Inflammatory macrophage treated with lipopolysaccharide for 4 hours (primary cell): ENCODE measurements at places on chromosomes 13 and 19.

GRCh38 chr19:17775245-17775927, 19.6 kb upstream of the B3GNT3 start:
- peak; percentile 44 for DNase-seq

DNA sequence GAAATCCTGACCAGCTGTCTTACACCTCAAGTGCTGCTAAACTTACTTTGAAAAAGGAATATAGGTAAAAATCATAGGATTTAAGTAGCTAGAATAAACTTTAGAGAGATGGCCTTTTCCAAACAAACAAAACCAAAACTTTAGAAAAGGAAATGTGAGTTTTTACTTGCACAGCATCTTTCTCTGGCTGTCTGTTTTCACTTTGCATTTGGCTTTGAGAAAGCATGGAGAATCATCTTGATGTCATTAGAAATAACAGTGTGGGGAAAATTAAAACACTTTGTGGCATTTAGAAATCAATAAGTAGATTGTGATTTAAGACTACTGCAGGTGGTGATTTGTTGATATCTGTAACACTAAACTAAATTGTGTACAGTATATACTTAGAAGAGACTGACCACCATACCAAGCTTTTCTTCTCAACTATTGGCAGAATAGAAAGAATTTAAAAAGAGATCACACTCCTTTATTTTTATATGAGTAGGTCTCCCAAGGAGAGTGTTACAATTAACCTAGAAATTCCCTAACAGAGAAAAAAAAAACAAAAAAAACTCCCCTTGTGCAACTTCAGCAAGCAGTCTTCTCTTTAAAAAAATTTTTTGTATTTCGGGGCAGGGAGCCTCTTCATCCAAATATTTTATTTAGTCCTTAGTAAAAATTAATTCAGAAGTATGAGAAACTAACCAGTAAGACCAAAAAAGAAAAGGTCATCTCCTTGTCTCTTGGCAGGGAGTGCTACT, 6.1 kb downstream of the WDFY2 start:
- DNase-seq, result peak; percentile 42

GRCh38 chr13:102597029-102597961, 509 bp downstream of the TPP2 start:
- peak; percentile 25 for DNase-seq

DNA sequence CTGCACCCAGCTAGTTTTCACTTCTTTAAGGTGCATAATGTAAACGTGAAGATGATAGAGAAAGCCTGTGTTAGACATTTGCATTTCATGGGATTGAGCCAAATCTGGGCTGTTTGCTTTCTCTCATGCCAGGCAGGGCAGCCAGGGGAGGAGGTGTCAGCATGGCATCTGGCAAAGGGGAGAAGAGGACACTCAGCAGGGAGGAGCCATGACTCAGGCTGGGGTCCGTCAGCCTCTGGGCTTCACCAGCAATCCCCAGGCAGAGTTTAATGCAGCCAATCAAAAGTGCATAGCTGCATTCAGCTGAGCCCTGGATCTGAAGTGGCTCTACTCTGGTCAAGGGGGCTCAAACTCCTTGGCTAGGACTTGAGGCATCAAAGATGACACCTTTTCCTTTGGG, 23.5 kb downstream of the EBPL start:
- no peak for DNase-seq

DNA sequence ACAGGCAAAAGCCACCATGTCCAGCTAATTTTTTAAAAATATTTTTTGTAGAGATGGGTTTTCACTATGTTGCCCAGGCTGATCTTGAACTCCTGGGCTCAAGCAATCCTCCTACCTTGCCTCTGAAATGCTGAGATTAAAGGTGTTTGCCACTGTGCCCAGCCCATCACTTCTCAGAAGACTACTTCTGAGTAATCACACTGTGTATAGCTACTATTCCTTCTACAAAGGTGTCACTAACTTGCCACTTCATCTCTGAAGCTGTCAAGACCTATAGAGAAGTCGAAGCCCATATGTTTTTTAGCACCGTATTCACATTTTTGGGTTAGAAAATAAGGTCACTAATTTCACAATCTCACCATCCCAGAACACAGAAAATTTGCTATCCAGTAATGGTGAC, 36.0 kb upstream of the FNDC3A start:
- DNase-seq, result no peak
